Stimulated activated CD4-positive, alpha-beta T cell treated with anti-CD3 and anti-CD28 coated beads, Interleukin-15, amount 100 ng/mL, for 1 hour (primary cell): ENCODE measurements at places on chromosomes 4 and X.

GRCh38 chrX:80879143-80879542, 69.5 kb upstream of the BRWD3 start:
- no peak for DNase-seq

DNA sequence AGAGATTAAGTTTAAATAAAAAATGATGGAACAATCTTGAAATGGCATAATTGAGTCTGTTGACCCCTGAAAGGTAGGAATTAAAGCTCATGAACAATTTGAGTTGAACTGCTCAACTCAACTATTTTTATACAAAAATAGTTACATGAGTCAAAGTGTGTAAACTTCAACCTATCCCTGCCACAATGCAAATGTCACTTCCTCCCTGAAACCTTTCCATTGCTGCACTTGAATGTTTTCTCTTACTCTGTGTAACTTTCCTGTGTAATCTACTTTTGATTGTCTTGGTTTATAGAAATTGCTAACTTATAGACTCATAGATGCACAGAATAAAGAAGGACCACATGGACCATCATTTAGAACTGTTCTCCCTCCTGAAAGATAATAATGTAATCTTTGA, 218.5 kb downstream of the GBA3 start:
- DNase-seq: no peak

- DNase-seq: no peak
These were observed 98.8 kb upstream of the NDP start for GRCh38 chrX:44071847-44072551.

GRCh38 chrX:51459125-51459524, 37.3 kb downstream of the NUDT11 start:
- no peak for DNase-seq

- DNase-seq: no peak
These were observed 961.2 kb downstream of the RPA4 start for GRCh38 chrX:97844943-97845342.

GRCh38 chr4:111228874-111229273, 606.0 kb upstream of the PITX2 start:
- no peak for DNase-seq

- no peak for DNase-seq
These were observed 16.4 kb upstream of the HSFX1 start for GRCh38 chrX:149757206-149758067.

- no peak for DNase-seq
These were observed 2.2 kb downstream of the TREX2 start for GRCh38 chrX:153443476-153444332.

DNA sequence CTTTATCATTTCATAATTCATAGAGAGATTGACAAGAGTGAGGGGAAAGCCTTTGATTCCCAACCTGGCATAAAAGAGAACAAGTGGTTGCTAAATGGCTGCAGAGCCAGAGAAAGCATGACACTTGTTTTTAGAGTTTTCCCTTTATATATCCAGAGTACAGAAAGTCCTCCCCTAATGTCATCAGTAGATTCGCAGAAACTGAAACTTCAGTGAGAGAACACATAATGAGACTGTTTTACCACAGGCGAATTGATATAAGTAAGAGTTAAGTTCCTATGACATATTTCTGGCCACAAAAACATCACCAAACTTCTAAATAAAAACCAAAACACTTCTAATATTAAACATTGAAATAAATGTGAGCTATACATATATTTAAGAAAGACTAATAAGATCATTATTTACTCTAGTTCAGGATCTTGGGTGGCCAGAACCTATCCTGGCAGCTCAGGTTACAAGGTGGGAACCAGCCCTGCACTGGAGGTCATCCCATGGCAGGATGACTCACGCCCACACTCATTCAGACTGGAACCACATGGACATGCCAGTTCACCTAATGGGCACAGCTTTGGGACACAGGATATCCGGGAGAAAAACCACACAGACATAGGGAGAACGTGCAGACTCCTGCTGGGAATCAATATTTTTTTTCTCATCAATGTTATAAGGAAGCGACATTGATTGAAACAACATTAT, 35.5 kb downstream of the NWD2 start:
- DNase-seq: no peak

- DNase-seq: no peak
These were observed 55.0 kb downstream of the EFNB1 start for GRCh38 chrX:68883800-68884199.

DNA sequence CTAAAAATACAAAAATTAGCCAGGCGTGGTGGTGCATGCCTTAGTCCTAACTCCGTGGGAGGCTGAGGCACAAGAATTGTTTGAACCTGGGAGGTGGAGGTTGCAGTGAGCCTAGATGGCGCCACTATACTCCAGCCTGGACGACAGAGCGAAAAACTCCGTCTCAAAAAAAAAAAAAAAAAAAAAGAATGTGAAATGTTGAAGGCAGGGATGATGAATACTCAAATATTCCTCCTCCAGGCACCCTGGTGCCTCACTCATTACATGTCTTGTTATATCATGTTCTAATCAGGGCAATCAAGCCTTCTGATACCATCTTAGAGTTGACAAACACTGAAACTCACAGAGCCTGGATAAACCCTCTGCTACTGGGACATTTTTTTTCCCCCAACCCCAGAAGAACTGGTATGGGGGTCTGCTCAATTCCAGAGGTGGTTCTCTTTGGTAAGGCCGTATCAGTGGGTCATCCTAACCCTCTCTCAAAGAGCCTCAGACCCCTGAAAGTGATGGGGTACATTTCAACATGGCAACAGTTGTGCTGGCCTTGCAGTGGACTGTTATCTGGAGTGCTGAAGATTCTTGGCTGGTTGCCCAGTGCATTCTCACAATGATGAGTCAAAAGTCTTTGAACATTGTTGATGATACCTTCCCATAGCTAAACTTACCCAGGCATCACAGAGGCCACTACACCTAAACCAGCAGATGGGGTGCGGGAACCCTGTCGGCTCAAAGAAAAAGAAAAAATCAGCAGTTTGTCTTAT, 2.4 kb upstream of the SH3KBP1 start:
- no peak for DNase-seq

- no peak for DNase-seq
These were observed 179.5 kb downstream of the PPARGC1A start for GRCh38 chr4:23710298-23710697.

- DNase-seq: no peak
These were observed 489.2 kb upstream of the CTSO start for GRCh38 chr4:156442912-156443311.

DNA sequence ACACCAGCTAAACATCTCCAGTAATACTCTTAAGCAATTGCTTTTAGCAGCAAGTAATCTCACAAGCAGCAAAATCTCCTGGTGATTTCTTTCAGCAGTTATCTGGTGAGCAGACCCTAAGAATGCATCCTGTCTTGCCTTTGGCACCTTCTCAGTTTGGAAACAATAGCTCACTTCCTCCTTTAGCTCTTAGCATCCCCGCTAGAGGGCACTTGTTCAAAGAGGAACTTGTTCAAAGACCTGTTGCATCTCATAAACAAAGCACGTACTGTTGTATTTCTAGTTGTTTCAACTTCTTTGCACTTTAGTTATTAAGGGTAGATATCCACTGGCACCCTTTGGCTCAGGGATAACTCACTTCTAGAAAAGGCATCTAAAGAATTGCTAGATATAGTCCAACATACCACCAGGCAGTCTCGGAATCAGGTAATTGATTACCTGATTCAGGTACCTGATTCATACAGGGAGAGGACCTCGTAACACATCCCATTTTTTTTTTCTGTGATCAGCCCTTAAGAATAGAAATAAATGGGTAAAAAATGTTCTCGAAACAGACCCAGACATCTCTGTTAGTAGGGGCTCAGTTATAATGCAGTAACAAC, 81.9 kb upstream of the QRFPR start:
- no peak for DNase-seq

GRCh38 chr4:5874811-5875449, 18.0 kb downstream of the CRMP1 start:
- DNase-seq: no peak
